Central memory CD4-positive, alpha-beta T cell (primary cell): ENCODE measurements at places on chromosomes 2 and 18.

- DNase-seq, result no peak
These were observed 406.4 kb downstream of the METTL4 start for GRCh38 chr18:2164644-2165550.

DNA sequence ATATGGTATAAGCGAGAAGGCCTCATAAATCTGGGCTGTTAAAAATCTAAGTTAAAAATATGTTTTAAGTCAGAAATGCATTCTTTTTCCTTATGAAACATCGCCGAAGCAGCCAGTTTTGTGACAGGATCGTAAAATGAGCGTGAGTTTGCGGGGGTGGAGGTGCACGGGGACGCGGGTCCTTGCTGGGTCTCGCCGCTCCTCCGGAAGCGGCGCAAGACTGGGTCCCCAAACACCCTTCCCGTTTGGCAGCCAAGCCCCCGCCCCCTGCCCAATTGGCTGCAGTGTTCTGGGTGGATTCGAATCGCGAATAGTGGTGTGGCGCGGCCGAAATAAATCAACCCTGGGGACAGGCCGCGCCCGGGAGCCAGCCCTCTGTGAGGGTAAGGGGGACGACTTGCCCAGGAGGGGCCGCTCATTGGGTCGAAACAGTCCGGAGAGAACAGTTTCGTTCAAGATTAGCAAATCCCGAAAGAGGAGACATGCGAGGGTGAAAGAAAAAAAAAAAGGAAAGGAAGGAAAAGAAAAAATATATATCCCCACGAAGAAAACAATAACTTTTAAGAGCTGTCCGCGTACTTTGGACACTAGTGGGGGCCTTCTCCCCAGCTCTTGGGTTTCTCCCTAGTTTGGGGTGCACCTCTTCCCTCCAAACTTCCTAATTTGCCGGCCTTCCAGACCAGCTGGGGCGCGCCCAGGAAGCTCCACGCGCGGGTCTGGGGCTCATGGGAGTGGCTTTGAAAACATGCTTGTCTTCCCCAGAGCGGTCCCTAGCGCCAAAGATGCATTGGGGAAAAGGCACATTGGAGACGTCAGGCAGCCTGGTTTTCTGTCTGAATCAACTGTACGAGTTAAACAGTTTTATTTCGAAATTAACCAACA lies 3.1 kb upstream of the GATA6 start:
- DNase-seq, result no peak

GRCh38 chr2:173750353-173750801 lies 214.8 kb downstream of the SP3 start:
- no peak for DNase-seq

- DNase-seq, result no peak
These were observed 34.4 kb downstream of the PCARE start for GRCh38 chr2:29039718-29040480.

- DNase-seq, result no peak
These were observed 57.5 kb downstream of the FHOD3 start for GRCh38 chr18:36354989-36355388.

- DNase-seq, result no peak
These were observed 59.8 kb downstream of the HDLBP start for GRCh38 chr2:241255542-241256167.

- peak; percentile 39 for DNase-seq
These were observed 678 bp downstream of the PIAS2 start for GRCh38 chr18:46916551-46917107.

DNA sequence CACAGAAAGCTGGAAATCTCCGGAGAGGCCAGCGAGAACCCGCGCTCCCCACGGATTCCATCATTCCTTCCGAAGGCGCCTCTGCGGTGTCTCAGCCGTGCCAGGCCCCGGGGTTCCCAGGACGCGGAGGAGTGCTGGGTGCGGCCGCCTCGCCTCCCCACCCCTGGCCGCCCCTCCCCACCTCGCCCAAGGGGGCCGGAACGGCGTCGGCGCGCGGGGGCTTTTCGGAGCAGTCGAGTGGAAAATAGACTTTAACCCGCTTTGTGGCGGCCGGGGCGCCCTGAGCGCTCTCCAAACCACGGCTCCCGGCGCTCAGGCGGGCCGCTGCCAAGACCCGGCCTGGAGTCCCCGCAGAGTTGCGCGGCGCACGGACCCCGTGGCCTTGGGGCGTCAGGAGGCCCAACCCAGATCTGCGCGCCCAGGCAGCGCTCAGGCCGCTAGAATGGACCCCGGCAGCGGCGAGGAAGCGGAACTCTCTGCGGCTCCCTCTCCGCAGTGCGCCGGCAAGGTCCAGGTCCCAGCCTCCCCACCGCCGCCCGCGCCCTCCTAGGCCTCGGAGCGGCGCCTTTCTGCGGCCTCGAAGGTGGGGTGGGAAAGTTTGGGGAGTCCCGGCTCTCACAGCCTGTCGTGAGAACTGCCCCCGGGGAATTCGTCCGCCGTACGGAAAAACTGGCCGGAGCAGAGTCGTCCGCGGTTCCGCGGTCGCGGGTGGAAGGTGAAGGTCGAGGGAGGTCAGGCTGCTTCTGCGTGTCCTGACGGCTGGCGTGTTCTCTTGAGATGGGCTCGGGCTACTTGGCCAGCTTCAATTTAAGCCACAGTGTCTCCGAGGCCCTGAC lies 1.2 kb upstream of the EMX1 start:
- peak; percentile 44 for DNase-seq

GRCh38 chr2:26940001-26940400 lies 30.4 kb upstream of the MAPRE3 start:
- no peak for DNase-seq
